ENCODE measurements at places on chromosomes 7 and 10.

- no peak for DNase-seq
Observed at GRCh38 chr10:97338041-97338440, 3.5 kb upstream of the FRAT2 start.

GRCh38 chr7:107044347-107045194 is at the start of gene PRKAR2B:
TSS of gene PRKAR2B (plus strand) at chr7:107044705. CDS start at chr7:107044908, 203 bp downstream.
- no peak for DNase-seq

GRCh38 chr7:96921231-96921630 is 84.1 kb upstream of the DLX6 start:
- no peak for DNase-seq

DNA sequence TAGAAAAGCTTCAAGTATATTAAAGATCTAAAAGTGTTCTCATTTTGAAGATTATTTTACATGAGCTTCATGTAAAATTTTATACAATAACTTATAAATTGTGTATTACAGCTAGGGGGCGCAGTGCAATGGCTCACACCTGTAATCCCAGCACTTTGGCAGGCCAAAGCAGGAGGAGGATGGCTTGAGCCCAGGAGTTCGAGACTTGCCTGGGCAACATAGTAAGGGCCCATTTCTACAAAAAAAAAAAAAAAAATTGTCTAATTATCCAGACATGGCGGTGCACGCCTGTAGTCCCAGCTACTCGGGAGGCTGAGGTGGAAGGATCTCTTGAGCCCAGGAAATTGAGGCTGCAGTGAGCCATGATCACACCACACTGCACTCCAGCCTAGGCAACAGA is 16.6 kb downstream of the ACBD5 start:
- DNase-seq, result peak; percentile 60

DNA sequence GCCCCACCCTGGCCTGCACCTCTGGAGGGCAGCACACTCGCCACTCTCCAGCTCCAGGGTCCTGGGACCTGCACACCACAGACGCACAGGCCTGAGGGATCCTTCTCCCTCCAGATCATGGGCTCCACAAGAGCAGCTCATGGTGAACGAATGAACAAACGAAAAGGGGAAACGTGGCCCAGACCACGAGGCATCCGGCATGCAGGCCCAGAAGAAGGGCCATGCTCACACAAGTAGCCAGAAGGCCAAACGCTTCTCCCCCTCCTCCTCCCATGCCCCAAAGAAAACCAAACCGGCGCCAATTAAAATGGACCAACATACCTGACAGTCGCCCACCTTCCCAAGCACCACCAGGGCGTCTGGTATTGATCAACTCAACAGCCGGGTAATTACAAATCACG is 30.4 kb downstream of the MAD1L1 start:
- no peak for DNase-seq

DNA sequence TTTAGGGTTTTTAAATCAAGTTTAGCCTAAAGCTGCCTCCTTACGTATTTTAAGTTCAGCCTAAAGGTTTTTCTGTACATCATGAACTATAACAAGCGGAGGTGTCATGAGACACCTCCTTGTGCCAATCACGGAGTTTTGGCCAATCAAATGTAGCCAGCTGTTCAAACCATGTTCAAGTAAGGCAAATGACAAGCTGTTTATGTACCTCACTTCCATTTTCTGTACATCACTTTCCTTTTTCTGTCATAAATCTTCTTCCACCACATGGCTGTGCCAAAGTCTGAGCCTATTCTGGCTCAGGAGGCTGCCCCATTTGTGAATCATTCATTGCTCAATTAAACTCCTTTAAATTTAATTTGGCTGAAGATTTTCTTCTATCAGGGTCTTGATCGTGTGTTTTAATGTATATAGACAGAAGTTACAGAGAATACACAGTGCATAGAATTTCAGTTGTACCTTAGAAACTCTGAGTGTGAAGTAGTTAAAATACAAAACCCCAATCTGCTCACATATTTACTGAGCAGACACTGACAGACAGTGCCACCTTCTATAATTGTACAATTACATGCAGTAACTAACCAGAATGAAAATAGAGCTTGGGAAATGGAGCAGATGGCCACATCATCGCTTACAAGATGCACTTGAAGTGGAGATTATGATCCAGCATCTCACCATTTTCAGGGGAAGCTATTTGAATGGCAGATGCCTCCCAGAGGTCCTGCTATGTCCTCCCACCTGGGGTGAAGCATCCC is 76.9 kb upstream of the LANCL2 start:
- no peak for DNase-seq

DNA sequence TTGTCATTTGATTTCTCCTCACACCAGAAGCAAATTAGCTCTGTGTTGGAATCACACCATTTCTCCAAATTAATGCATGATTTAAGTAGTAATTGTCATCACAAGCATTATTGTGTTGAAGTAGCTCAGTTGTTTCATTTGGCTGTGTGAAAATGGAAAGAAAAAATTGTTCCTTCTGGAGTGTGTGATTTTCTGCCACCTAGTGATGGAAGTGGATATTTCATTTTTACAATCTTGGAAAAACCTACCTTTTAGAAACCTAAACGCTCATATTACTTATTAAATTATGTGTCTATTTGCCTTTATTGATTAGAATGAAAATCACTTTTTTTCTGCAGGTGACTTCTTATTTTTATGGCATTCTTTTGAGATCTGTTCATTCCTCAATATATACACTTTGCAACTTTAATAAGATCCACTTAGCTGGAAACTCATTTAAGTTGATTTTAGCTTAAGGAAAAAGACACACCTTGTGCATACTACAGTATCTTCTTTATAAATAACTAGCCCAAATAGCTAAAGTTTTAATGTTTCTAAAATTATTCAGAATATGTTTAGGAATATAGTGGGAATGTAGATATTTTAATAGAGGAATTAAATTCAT is 50.0 kb downstream of the SRI start:
- peak; percentile 31 for DNase-seq

GRCh38 chr10:74123081-74123480 is 27.5 kb downstream of the AP3M1 start:
- no peak for DNase-seq

- DNase-seq, result no peak
Observed at GRCh38 chr7:18974803-18975202, 142.6 kb downstream of the TWIST1 start.

GRCh38 chr7:133109816-133110215 is 27.9 kb upstream of the CHCHD3 start:
- DNase-seq, result no peak

GRCh38 chr7:30682212-30683083 is at the start of gene CRHR2:
TSS of gene CRHR2 (minus strand) at chr7:30682456. CDS start at chr7:30682280, 176 bp downstream.
- DNase-seq, result no peak

DNA sequence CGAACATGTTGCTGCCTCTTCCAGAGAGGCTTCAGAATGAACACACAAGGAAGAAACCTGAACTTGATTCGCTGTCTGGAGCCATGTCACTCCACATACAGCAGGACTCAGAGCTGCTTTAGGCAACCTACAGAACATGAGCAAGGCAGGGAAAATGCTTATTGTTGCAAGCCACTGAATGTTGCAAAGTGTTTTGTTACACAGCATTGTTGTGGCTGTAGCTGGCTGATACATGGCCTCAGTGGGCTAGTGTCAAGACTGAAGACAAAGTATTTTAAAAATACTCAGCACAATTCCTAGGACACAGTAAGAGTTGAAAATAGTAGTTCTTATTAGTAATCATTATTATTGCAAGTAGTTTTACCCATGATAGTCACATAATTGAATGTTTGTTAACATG is 3.1 kb upstream of the CHST15 start:
- DNase-seq, result no peak

- peak; percentile 89 for DNase-seq
Observed at GRCh38 chr10:80498833-80499741, 38.6 kb upstream of the SH2D4B start.

- DNase-seq, result no peak
Observed at GRCh38 chr10:120984221-120984620, 133.1 kb downstream of the WDR11 start.

DNA sequence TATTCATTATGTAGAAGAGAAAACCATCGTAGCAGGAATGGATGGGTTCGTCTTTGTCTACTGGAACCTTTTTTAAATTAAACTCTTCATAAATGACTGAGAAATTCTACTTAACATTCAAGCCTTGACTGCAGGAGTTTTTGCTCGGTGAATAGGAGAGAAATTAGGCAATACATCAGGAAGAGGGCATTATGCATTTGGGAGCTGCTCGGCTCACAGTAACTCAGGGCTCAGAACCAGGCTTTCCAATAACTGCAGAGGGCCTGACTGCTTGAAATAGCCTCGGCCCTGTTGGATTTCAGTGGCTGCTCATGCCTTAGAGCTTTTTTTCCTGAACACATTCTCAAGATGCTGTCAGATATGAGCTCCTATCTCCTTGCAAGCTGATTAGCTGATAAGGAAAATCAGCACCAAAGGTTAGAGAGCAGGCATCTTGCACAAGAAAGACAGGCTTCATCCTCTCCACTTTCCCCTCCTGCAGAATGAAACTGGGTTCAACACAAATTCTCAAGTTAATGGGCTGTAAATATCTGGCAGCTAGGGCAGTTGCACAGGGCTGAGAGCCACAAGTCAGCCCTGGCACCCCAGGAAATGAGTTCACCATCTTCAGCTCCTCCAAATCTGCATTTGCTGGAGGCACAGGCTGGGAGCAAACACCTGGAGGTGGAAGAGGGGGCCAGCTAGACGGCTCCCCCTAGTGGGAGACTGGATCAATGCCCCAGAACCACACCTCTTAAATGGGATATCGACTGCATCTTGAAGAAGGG is 24.3 kb downstream of the TECTB start:
- DNase-seq, result peak; percentile 58

- no peak for DNase-seq
Observed at GRCh38 chr7:129465080-129465479, 30.8 kb downstream of the STRIP2 start.

- no peak for DNase-seq
Observed at GRCh38 chr10:20446561-20447193, 450.4 kb downstream of the NEBL start.

- peak; percentile 56 for DNase-seq
Observed at GRCh38 chr10:52004342-52004949, 305.1 kb upstream of the CSTF2T start.

DNA sequence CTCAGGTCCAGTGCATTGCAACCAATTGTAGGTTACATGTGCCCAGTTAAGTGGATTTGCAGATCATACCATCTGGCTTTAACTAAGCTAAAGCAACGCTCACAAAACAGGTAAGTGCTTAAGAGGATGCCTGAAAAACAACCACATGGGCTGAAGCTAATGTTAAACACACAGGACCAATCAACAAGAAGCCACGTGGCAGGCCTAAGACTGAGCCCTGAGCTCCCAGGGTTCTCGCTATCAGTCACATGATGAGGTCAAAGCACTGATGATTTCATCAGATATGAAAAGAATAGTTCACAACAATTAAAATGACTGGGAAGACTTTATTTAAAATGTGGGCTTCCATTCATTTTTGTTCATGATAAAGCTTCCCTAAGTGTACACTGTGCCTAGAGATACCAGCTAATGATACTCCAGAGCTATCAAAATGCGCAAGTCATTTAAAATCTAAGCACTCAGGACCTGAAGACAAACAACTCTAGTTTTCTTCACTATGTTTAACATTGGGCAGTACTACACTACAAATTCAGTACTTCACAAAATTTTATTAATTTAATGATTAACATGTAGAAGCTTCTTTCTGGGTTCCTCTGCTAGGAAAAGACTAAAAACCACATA is 90.6 kb downstream of the PIP4K2A start:
- no peak for DNase-seq

- no peak for DNase-seq
Observed at GRCh38 chr10:122669842-122670241, 29.8 kb downstream of the C10orf120 start.

GRCh38 chr10:124332426-124332825 is 86.3 kb downstream of the OAT start:
- DNase-seq, result no peak

- no peak for DNase-seq
Observed at GRCh38 chr7:7701527-7701926, 16.9 kb downstream of the RPA3 start.

DNA sequence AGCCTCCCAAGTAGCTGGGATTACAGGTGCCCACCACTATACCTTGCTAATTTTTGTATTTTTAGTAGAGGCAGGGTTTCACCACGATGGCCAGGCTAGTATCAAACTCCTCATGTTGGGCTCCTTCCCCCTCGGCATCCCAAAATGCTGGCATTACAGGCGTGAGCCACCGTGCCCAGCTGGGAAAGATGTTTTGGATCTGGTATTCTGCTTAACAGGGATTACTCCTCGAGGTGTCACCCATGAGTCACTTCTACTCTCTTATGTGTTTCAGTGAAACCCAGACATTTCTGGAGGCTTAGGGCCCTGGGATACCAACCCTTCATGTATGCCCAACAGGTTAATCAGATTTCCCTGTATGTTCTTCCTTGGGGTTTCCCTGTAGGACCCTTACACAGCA is 11.8 kb upstream of the OPN4 start:
- peak; percentile 76 for DNase-seq

- no peak for DNase-seq
Observed at GRCh38 chr10:131257027-131257426, 54.5 kb downstream of the TCERG1L start.

GRCh38 chr7:956031-956430 is 1.6 kb upstream of the ADAP1 start:
- no peak for DNase-seq

- no peak for DNase-seq
Observed at GRCh38 chr10:86262688-86263181, 103.9 kb downstream of the GRID1 start.

DNA sequence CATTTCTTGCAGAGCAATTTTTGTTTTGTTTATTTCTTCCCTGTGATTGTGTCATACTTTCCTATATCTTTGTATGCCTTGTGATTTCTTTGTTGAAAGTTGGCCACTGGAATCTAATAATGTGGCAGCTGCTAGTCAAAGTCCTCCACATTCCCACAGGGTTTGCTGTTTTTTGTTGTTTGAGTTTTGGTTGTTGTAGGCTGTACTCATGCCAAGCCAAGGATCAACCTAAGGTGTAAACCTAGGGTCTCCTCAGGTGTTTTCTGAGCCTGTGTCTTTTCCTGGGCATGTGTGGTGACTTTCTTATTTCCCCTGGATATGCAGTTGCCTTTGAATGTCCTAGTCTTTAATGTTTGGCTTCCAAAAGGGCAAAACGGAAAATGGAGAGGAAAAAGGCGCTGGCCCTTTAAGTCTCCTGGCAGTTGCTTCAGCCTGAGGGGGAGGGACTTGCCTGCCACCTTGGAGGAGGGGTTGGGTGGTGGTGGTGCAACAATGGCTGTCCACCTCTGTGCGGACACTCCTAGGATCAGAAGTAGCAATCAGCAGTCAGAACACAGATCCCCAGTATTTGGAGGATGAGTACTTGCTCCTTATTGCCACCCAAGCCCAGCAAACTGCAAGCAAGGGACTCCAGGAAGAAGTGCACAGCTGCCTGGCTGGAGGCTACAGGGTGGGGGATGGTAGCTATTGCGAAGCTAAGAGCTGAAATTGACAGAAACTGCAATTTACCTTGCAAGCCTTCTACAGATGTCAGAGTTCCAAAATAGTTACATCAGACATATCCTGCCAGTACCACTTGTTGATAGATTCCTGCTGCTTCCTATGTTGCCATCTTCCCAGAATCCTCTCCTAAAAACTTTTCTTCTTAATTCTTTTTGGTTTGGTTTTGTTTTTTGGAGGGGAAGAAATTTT is 5.6 kb upstream of the ZNF518A start:
- no peak for DNase-seq

Data from RKO (cell line).